Colonic mucosa (tissue), 4 donors: ENCODE measurements at places on chromosomes 6 and 20. TPM values are rescaled to one million over a fixed set of nuclear protein-coding genes. Genes with fewer than 3 reads are reported as not detected.

HLA-C gene
- 576 TPM for total RNA-seq

SLA2 gene
- total RNA-seq, result 0.59 TPM

BPIFA1 gene
- not detected for total RNA-seq

- DNase-seq, result no peak
Measured at GRCh38 chr20:37827605-37828004, 75.3 kb upstream of the VSTM2L start.

DNA sequence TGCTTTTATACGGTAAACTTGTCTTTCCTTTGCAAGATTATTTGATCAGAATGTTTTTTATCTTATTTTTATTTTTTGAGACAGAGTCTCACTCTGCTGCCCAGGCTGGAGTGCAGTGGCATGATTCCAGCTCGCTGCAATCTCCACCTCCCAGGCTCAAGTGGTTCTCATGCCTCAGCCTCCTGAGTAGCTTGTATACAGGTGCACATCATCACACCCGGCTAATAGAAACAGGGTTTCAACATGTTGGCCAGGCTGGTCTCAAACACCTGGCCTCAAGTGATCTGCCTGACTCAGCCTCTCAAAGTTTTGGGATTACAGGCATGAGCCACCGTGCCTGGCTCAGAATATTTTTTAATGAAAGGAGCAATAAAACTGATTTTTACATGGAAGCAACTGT is 8.9 kb upstream of the LPIN3 start:
- no peak for DNase-seq

DNA sequence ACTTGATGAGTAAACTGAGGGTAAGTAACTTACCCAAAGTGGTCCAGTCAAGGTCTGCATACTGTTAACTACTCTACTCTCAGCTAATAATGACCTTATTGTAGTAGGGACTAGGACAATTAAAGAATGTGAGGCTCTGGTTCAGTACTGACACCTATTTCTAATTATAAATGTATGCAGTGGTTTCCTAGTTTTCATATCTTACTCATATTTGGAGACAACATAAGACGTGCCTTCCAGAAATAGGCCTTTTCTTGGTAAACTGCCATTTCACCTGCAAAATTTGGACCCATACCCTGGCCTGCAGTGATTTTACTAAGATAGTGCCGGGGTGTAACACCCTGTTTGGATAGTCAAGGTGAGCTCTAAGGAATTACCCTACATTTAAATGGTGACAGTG is 24.7 kb downstream of the GJA1 start:
- DNase-seq, result no peak

- DNase-seq, result no peak
Measured at GRCh38 chr20:41072915-41073314, 44.3 kb downstream of the TOP1 start.

DNA sequence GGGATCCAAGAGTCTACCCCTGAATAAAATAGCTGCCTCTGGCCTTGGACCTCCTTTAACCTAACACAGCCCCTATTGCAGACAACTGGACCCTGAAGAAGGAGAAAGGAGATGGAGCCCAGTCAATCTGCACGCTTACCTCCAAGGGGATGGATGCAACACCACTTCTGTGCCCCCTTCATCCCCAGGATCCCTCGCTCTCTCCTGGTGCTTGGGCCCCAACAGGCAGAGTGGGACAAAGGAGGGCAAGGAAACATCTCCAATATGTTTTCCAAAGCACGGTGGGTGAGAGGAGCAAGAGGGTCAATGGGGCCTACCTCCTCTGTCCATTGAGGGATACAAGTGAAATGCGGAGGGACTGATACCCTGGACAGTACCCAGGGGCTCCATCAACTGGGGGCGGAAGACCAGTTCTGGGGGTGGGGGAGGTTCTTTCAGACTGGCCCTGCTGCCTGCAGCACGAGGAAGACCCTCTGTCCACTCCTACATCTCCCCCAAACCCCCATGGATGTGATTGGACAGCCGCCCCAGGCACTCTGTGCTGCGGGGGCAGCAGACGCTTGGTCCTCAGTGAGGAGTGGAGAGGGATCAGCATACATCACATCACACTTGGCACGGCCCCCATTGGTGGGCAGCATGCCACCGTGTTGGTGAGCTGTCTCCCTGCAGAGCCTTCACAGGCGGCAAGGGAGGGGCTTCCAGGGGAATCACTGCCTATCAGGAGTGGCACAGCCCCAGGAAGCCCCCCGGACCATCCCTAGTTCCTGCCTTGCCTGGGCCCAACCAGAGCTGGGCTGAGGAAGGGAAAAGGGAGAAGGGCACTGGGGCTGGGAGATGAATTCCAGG is 70.6 kb downstream of the MRPL14 start:
- DNase-seq, result peak; percentile 49
